ENCODE measurements at places on chromosomes 6 and 20. TPM values are rescaled to one million over a fixed set of nuclear protein-coding genes. Genes with fewer than 3 reads are reported as not detected.
A peak's percentile ranks its signal among the peaks of the same experiment; 100 is the strongest.

DNA sequence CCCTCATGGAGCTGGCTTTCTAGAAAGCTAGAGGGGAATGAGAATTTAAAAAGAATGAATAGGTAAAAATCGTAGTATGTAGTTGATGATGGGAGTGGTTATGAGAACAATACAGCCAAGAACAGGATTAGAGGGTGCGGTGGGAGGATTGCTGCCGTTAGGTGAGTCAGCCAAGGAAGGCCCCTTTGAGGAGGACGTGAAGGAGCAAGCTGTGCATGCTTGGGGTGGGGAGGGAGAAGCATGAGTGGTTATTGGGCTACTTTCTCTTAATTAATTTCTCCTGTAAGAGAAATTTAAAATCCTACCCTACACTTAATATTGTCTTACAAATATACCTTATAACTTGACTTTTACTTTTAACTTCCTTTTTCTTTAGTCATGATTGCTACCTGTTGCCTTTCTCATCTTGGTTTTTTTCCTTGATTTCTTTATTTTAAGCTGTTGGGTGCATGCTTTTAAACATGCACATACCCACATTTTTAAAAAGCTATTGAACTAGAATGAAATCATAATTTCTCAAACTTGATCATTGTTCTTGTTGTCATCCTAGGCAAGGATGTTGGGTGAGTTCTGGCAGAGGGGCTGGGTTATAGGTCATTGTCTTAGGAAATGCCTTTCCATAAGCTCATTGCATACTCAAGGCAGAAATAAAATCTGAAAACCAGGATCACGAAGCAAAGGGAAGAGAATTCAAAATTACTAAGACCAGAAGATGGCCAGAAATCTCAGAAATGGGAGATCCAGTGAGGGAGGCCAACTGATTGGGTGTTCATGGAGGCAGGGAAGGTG is 114.5 kb downstream of the TCP11 start:
- DNase-seq: no peak

DNA sequence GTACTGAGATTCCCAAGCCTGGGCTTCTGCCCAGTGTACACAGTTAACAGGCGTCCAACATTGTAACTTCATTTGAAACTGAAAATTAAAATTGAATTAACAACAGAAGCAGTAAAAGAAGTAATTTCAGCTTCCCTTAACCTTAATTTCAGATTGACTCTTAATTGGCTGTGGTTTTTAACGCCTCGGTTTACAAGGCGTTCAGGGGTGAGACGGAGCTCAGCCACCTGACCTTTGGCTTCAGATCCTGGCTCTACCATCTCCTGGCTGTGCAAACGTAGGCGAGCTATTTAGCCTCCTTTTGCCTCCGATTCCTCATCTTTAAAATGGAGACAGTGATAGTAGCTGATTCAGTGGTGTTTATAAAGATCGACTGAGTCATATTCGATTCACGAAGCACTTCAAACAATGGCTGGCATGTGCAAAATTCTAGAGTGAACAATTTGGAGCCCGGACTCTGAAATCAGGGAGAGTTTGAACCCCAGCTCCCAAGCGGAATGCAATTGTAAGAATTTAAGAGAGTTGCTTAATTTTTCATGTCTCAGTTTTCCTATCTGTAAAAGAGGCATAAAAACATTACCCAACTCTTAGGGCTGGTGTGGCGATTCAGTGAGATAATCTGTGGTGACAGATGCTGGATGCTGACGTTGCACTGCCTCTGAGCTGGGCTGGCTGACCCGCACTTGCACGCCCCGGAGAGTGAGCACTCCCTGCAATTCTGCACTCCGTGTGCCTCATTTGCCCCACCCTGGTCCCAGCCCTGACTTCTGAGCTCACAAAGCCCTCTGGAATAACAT is 23.5 kb upstream of the OCSTAMP start:
- DNase-seq: no peak

DNA sequence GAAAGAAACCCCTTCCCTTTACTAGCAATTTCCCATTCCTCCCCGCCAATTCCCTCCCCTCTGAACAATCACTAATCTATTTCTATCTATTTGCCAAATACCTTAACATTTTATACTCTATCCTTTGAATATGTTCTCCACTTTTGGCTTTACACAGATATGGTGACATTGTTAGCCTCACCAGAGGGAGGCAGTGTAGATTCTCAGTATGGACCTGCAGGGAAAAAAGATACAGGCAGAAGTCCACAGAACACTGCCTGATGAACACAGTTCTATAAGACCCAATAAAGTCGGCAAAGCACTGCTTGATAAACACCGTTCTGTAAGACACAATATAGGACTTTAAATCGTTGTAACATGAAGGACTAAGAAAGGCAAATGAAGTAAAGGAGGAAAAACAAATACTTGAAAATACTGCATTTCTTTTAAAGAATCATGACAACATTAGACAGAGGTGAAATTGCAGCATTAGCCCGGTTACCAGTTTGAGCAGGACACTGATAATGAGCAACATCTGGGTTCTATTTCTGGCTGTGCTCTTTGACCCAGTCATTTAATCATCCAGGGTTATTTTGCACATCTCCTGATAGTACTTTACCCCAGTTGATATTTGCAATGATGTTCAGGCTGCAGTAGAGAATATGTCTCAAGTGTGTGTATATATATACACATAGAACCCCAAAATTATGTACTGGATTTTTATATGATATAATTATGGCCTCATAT is 296.8 kb downstream of the UTRN start:
- DNase-seq: no peak

DNA sequence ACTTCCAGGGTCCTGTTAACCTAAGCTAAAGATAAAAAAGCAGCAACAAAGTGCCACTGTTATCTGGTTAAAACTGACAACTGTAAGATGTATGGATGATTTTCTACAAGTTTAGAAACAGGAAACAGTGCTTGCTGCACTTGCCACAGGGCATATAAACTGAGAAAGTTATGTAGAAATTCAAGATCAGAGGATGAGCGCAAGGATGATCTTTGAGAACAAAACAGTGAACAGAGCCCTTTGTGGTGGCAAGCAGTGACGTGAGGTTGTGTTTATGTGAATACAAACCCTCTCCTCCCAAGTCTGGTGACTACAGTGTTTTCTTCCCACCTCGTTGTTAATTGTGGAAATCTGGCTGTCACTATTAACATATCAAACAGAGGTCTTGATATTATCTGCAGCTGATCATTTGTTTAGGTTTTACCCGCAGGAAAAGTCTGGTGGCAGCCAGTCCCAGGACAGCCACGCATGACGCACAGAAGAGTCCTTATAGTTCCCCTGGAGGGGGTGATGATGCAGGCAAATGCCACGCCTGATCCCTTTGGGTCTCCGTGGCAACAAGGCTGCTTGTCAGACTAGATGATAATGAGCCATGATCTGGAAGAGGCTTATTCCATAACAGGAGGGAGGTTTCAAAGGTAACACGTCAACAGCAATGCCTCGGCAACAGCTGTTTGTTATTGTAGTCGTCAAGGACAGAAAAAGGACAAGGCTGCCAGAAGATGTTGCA is 43.1 kb upstream of the TNFAIP3 start:
- DNase-seq: no peak

GHRH gene
- not detected for polyA plus RNA-seq

DNA sequence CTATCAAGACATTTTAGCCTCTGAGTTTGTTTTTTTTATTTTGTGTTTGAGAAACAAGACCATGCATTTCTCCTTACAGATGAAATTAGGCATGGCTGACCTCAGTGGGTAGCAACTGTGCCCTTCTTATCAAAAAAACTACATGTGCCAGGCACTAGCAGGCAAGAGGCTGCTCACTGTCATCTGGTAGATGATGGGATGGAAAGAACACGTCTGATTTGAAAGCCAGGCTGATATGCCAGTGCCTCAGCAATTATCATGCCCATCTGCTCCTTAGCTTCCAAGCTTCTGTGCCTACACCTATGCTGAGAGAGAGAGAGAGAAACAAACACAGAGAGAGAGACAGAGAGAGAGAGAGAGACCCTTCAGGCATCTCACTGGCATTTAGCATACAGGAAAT is 149.9 kb downstream of the C6orf118 start:
- no peak for DNase-seq

DNA sequence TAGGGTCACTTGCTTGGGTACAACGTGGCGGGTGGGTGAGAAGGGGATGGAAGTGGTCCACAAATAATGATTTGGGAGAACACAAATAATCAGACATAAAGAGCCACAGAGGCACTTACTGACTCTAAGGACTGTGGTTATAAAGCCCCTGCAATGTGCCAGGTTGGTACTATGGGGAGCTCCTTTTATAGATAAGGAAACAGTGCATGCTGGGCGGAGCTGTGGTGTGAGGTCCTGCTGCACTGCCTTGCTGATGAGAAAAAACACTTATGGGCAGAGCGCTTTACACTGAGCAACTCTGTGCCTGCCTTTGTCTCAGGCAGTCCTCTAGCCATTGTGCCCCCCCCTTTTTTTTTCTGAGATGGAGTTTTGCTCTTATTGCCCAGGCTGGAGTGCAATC is 29.1 kb upstream of the SCRT2 start:
- no peak for DNase-seq

POU5F1 gene
- polyA plus RNA-seq: 4.2 TPM

DNA sequence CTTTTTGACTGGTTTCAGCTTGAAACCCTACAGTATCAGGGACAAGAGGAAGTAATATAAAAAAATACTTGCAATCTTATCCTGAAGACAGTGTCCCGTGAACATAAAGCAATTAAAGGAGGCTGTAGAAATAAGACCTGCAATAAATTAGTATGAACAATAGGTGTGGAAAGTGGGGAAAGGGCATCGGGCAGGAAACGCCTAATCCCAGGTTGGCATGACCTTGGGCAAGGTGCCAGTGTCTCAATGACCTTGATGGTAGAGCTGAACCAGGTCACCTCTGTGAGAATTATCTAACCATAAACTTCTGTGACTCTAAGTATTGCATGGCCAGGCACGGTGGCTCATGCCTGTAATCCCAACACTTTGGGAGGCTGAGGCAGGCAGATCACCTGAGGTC is 115.2 kb downstream of the LY86 start:
- no peak for DNase-seq

DNA sequence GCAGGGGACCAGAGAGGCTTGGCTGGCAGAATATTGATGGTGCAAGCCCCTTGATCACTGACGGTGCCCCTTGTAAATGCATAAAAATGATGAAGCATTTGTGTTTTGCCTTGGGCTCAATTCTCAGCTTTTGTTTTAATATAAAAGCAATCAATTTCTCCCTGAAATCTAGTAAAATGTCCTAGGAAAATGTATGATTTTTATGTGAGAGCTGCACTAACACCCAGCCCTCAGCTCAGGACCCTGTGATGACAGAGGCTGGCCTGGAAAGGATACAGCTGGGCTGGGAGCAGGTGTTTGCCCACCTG is 84.7 kb upstream of the PHACTR3 start:
- no peak for DNase-seq

GRCh38 chr6:111780393-111780792 is 92.9 kb downstream of the FYN start:
- no peak for DNase-seq

- no peak for DNase-seq
Observed at GRCh38 chr6:168563656-168564055, 122.7 kb downstream of the SMOC2 start.

TFAP2D gene
- not detected for polyA plus RNA-seq

NCR2 gene
- polyA plus RNA-seq: not detected

GRCh38 chr6:169943241-169944060 is 192.0 kb downstream of the ERMARD start:
- DNase-seq: no peak

DNA sequence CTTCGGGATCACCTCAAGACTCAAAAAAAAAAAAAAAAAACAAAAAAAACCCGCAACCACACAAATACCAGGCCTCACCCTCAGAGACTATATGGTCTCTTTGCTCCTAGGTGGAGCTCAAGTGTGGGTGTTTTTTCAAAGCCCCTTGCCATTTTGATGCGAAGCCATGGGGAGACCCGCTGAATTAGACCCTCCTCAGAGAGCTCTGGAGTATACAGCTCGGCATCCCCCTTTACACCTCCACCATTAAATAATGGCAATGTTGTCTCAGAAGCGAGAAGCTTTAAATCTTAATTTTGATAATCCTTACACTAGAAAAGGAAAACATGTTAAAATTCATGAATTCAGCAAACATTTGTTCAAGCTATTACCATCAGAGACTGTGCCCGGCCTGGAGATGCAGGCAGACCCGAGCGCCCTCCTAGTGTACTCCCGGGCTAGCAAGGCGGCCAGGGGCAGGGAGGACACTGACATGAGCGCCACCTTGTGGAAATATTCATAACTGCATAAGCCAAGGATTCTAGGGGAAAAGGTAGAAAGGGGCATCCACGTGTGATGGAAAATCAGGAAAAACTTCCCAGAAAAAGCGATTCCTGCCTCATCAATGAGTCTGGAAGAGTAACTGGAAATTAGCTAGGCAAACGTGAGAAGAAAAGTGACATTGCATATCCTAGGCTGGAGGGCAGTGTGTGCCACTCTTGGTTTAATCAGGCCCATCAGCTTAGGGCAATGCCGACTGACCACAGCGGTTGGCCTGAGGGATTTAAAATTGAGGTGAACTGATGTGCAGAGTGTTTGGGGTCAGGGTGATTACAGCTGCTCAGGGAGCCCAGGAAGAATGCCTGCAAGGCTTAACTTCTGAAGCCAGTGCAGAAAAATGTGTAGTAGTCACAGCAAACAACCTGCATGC is 72.5 kb downstream of the B3GAT2 start:
- DNase-seq: peak; percentile 34

CAP2 gene
- polyA plus RNA-seq: 15.6 TPM

DNA sequence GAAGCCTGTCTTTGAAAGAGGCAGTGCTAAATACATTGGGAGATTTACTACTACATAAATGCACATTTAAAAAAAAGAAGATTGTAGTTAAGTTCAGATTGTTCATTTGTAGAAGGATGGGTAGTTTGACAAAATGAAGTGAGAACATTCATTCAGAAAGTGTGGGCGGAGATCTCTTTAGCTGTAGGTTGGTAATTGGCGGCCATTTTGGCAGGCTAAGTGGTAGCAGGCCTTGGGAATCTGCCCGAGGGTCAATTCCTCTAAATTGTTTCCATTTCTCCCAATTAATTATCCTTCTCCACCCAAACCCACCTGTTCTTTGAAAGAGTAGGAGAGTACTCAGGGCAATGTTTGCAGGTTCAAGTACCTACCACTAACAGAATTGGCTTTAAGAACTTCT is 17.9 kb downstream of the SOX4 start:
- no peak for DNase-seq
